ENCODE measurements at places on chromosomes 16 and 17. TPM values are rescaled to one million over a fixed set of nuclear protein-coding genes. Genes with fewer than 3 reads are reported as not detected.

The TMC5 gene
- total RNA-seq: not detected

The NPB gene
- total RNA-seq: 0.11 TPM

The SRP68 gene
- 27.1 TPM for total RNA-seq

The ENDOV gene
- total RNA-seq: 25.5 TPM

The CFAP20 gene
- 41.8 TPM for total RNA-seq

The MT1H gene
- not detected for total RNA-seq

The TVP23B gene
- total RNA-seq: 46.9 TPM

The PIK3R5 gene
- not detected for total RNA-seq

The SLFN12 gene
- 43.9 TPM for total RNA-seq

The GCGR gene
- total RNA-seq: not detected

The TNFSF12 gene
- total RNA-seq: 6.3 TPM

The ALDH3A1 gene
- total RNA-seq: 0.33 TPM

The ASIC2 gene
- 0.34 TPM for total RNA-seq

The WFDC1 gene
- not detected for total RNA-seq

The MYADML2 gene
- total RNA-seq: not detected

The MYL4 gene
- 0.87 TPM for total RNA-seq
